NCI-H2081 (cell line): ENCODE measurements at places on chromosomes 11 and 22.

GRCh38 chr22:49574881-49575702, 252.6 kb downstream of the BRD1 start:
- no peak for DNase-seq

- DNase-seq = peak; percentile 43
These were observed 17.3 kb downstream of the TRMU start for GRCh38 chr22:46352691-46353386.

GRCh38 chr11:63843041-63843440, 4.1 kb downstream of the MARK2 start:
- no peak for DNase-seq

DNA sequence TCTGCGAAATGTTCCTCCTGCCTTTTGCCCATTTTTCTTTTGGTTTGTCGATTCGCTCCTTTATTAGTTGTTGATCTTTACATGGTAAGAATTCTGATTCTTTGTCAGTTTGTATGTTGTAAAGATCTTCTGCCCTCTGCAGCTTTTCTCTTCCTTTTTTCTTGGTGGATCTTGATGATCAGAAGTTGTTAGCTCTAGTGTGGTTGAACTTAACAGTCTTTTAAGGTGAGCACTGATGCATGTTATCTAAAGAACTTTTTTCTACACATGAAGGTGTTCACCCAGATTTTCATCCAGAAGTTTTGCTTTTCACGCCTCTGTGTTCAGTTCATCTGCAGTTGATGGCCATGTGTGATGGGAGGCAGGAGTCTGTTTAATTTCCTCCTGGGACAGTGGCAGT, 133.7 kb downstream of the TBC1D22A start:
- DNase-seq = no peak

- no peak for DNase-seq
These were observed 56.3 kb upstream of the PDE3B start for GRCh38 chr11:14587258-14587657.

- no peak for DNase-seq
These were observed 530.2 kb downstream of the SOX6 start for GRCh38 chr11:15825976-15826650.

- no peak for DNase-seq
These were observed 154.8 kb downstream of the UVRAG start for GRCh38 chr11:75969626-75970308.

GRCh38 chr11:111406091-111406490, 27.0 kb upstream of the POU2AF1 start:
- DNase-seq = no peak

- DNase-seq = no peak
These were observed 731.1 kb upstream of the LUZP2 start for GRCh38 chr11:23765682-23766252.

- DNase-seq = no peak
These were observed 29.6 kb downstream of the EHF start for GRCh38 chr11:34650528-34650927.

GRCh38 chr22:19807914-19808872, 46.5 kb downstream of the GNB1L start:
- DNase-seq = no peak
